Activated CD4-positive, alpha-beta T cell treated with anti-CD3 and anti-CD28 coated beads, Interleukin-2, amount 10 ng/mL, durations not matched to agents 24 days and 14 days (primary cell): ENCODE measurements at places on chromosomes 4 and X.

DNA sequence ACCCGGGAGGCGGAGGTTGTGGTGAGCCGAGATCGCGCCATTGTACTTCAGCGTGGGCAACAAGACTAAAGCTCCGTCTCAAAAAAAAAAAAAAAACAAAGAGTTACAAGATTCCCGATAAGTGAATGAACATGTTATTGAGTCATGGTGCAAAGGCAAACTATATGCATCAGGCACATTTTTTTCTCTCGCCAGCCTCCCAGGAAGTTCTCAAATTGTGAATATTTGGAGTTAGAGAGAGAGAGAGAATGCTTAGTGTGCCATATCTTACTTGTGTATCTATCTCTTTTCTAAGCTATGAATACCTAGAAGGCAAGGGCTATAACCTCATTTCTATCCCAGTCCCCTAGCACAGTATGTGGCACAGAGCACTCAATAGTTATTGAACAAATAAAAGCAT lies 400.8 kb downstream of the RPA4 start:
- no peak for DNase-seq

DNA sequence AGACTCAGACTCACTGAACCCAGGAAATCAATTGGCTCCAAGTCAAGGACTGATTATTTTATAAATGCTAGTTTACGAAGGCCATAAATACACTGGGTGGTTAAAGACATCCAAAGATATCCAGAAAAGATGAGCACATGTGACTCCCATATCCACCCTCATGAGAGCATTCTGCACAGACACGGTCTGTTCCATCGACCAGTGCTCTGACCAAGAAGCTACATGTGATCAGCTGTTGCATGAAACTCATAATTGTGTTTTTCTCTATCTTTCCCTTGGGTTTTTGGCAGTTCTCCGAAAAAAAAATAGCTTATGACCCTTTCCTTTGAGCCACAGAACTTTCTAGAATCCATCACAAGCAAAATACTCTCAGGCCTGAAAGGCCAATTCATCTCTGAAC lies 2.7 kb upstream of the PIR start:
- no peak for DNase-seq

DNA sequence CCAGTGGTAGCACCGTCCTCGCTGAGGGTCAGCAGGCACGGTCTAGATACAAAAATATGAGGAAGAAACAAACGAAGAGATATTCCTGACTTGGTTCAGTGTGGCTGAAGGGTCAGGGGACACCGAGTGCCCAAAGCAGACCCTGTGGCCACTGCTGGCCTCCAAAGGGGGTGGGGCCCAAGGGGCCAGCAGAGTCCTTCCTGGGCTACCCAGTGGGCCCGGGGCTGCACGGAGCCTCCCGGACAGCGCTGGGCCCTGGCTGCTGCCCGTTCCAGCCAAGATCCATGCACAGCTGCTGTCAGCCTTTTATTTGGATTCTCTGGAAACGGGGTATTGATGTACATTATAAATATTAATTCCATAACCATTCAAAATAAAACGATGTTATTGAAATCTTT lies 20.4 kb downstream of the NELFA start:
- DNase-seq: no peak

DNA sequence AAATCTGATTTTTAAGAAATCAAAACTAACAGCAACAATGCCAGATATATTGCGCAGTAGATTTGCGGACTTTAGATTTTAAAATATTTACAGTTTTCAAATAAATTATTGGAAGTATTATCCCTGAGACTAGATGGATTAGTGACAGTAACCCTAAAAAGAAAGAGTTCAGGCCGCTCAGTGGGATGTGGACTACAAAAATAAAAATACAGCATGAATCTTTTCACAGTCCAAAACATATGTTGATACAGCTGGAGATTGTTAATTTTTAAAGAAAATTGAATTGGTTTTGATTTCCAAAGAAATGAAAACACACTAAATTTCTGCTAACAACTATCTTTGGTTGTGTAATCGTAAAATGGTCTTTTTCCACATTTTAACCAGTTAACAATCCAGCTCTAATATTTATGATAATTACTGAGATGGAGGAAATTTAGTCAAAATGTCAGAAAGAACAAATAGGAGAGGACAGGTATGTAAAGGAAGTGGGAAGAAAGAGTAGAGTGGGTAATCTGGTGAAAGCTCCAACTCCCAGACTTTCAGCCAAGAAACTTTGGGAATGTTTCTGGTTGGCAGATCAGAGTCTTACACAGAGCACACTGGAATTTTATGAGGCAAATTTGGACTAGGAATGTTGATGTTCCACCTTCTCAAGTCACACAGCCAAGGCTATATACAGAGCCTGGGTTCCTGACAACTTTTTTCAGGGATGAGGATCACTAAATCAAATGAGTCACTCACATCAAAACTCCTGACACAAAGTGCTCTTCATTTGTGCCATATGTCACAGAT lies 15.1 kb downstream of the C4orf36 start:
- no peak for DNase-seq

DNA sequence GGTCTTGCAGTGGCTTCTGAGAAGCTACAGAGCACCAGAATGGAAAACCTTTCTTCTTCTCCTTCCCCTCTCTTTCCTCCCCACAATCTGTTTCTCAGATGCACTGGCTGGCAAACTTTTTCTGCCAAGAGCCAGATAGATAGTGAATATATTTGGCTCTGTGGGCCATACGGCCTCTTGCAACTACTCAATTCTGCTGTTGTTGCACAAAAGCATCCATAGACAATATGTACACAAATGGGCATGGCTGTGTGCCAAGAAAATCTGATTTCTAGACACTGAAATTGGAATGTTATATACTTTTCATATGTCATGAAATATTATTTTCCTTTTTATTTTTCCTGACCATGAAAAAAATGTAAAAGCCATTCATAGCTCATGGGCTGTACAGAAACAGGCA lies 3.1 kb downstream of the PHEX start:
- no peak for DNase-seq

DNA sequence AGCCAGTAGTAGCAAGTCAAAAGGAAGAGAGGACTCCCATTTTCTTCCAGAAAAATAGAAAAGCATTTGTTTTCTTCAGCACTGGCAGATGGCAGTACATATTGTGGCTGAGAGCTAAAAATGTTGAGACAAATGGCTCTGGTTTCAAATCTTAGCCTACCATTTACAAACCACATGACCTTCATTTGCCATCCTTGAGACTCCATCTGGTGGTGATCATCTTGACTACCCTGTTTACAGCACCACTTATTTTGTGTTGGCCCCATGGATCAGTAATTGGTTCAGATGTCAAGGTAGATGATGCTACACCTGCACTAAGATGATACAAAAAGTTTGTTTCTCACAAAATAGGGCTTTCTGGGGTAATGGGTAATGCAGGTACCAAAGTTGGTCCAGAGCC lies 951.8 kb upstream of the IGFBP7 start:
- no peak for DNase-seq

- no peak for DNase-seq
Observed at GRCh38 chr4:154452798-154453346, 38.7 kb downstream of the DCHS2 start.

DNA sequence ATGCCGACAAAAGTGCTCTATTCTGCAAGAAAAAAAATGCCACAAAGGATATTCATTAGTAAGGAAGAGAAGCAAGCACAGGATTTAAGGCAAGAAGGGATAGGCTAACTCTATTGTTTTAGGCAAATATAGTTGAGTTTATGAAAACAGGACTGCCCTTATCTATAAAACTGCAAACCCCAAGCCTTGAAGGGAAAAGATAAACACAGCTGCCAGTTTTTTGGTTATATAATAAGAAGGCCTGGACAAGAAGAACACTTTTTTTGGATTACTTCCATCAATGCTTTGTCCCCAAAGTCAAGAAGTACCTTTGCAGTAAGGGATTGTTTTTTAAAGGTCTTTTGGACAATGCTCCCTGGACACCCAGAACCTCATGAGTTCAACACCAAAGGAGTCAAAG lies 45.4 kb upstream of the WWC2 start:
- no peak for DNase-seq

- DNase-seq: no peak
Observed at GRCh38 chrX:18406531-18407266, 18.7 kb upstream of the CDKL5 start.

- no peak for DNase-seq
Observed at GRCh38 chr4:103842637-103843239, 123.0 kb upstream of the TACR3 start.

- DNase-seq: no peak
Observed at GRCh38 chr4:24024157-24024556, 134.3 kb upstream of the PPARGC1A start.

- peak; percentile 95 for DNase-seq
Observed at GRCh38 chr4:105474099-105474518, 247 bp upstream of the PPA2 start.

GRCh38 chr4:113481820-113482219 lies 279.7 kb downstream of the CAMK2D start:
- DNase-seq: no peak

GRCh38 chrX:10507181-10507580 lies 113.2 kb downstream of the MID1 start:
- no peak for DNase-seq

GRCh38 chr4:8132947-8133705 lies 25.5 kb downstream of the ABLIM2 start:
- DNase-seq: no peak

GRCh38 chr4:78953769-78954666 lies 14.8 kb upstream of the PAQR3 start:
- peak; percentile 61 for DNase-seq

DNA sequence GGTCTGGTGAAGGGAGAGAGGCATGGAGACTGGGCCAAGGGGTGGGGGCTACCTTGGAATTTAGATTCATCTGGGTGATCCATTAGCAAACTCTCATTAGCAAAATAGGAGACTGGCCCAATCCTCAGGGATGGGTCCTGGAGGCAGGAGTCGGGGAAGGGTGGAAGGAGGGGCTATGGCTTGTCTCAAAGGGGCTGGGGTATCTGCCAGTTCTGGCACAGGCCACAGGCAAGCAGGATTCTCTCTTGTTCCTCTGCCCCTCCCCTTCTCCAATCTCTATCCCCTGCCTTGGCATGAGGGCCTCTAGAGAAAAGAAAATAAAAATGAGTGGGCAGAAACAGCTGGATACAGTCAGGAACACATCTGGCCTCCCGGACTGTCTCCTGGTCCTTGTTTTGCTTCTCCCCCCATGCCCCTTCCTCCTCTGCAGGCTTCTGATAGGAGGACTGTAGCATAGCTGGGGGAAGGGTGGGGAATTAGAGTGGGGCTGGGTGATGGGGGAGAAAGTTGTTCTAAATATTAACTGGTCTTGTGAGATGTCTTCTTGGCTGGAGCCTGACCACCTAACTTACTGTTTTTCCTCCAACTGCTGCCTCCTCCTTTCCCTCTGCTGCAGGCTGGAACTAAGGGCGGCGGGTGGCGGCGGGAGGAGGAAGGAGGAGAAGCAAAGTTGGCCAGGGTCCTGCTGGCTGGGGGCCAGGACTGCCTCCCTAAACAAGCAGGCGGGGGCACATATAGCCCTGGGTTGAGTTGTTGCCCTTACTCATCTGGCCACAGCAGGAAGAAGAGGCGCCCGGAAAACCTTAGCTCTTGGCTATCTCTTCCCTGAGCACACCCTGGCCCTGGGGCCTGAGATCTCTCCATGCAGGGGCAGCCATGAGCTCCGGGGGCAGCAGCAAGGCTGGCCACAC lies 53.3 kb upstream of the LAS1L start:
- DNase-seq: no peak

- no peak for DNase-seq
Observed at GRCh38 chrX:117305168-117305766, 811.3 kb downstream of the KLHL13 start.

GRCh38 chr4:169269916-169270809 lies 593 bp downstream of the SH3RF1 start:
- DNase-seq: peak; percentile 79

DNA sequence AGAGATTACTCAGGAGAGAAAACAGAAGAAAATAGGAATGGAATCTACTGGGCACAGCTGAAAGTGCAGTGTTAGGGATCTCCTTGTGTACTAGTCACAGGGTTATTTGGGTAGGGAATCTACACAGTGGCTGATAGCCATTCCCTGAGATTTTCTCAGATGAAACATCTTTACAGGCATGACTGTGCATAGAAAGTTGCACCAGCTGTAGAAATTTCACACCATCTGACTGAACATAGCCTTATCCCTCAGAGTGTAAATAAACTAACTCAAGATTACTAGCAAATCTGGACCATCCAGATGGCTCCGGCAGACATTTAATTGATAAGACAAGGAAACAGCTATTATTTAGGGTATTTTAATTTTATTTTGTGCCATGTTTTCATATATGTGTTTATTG lies 2053.5 kb upstream of the TENM3 start:
- no peak for DNase-seq

GRCh38 chr4:177297785-177298391 lies 11.8 kb upstream of the NEIL3 start:
- no peak for DNase-seq

DNA sequence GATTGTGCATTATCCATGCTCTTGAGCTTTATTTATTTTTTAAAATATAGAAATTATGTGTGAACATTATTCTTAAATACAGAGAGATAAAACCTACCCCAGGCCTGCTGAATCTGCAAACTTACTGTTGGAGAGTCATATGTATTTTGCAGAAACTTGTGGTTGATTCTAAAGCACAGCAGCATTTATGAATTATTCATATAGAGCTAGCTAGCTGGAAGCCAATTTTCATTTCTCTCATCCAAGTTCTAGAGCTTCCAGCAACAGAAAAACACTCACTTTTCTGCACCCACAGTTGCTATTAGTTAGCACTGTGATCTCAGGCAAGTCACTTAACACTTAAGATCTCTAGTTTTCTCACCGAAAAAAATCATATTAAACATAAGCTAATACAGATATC lies 479.5 kb upstream of the FAM47C start:
- no peak for DNase-seq

- DNase-seq: no peak
Observed at GRCh38 chr4:78971776-78972175, 32.5 kb upstream of the PAQR3 start.

DNA sequence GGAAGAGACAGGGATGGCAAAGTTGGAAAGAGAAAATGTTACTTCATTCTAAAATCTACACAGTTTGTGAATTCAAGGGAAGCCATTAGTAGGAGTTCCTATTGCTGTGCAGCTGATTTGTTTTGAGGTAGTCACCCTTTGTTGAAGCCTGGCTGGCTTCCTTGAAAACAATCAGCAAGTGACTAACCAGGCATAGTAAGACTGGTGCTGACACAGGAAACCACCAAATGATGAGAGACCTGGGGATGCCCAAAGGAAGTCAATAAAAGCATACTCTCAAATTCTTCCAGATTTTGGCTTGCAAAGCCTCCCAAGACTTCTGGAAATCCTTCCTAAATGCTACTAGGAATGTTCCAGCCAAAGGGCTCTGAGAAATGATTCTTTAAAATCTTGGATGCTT lies 23.9 kb upstream of the PRDM8 start:
- DNase-seq: peak; percentile 89

GRCh38 chrX:43165343-43165920 lies 387.5 kb upstream of the PPP1R2C start:
- no peak for DNase-seq

- peak; percentile 79 for DNase-seq
Observed at GRCh38 chr4:47913861-47914219, 543 bp downstream of the NFXL1 start.

DNA sequence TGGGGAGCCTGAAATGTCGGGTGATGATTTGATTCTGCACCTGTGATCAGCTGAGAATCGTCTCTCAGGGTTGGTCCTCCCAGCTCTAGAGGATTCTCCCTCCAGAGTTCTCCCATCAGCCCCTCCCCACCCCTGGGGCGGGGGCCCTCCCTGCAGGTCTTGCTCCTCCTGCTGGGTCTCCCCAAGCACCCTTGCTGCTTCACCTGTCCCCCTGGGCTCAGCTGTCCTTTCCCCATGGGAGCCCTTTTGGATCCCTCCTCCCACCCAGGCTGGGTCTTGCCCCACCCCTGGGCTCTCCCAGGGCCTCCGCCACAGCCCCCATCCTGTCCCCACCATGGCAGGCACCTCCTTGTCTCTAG lies 22.2 kb downstream of the PSAPL1 start:
- no peak for DNase-seq

- no peak for DNase-seq
Observed at GRCh38 chr4:112185334-112185733, 40.1 kb downstream of the FAM241A start.
